Omental fat pad (tissue), 4 donors: ENCODE measurements at places on chromosomes 6 and 20.

- no peak for DNase-seq
Observed at GRCh38 chr6:168098431-168098861, 19.4 kb upstream of the FRMD1 start.

DNA sequence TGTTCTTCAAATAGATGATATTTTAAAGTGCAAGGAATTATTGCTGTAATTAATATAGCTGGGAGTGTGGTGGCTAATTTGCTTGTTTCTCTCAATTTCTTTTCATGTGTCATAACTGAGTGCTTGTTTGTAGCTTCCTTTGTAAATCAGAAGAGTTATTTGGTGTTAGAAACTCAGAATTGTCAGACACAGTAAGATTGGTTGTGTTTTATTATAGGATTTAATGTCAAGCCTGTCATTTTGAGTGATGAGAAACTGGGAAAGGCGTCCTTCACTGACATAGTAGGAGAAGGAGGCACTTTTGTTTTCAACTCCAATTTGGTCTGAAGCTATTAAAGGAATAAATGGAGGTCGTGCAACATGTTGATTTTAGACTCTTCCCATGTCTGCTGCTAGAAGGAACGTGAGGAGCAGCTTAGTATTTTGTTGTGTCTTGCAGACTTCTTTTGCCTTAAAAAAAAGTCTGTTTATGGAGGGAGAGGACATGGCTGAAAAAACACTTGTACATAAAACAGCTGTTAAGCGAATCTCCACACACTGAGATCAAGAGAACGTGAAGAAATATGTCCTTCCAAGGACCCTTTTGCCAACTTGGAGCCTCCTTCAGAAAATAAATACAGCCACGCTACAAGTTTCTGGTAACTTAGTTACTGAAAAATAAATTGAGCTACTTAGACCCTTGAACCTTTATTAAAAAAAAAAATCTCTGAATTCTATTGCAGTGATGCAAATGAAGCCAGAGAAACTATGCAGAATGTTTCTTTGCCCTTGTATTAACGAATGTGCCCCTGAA lies 59.5 kb downstream of the BMP6 start:
- no peak for DNase-seq

- DNase-seq: no peak
Observed at GRCh38 chr6:111478749-111479148, 4.3 kb downstream of the REV3L start.

DNA sequence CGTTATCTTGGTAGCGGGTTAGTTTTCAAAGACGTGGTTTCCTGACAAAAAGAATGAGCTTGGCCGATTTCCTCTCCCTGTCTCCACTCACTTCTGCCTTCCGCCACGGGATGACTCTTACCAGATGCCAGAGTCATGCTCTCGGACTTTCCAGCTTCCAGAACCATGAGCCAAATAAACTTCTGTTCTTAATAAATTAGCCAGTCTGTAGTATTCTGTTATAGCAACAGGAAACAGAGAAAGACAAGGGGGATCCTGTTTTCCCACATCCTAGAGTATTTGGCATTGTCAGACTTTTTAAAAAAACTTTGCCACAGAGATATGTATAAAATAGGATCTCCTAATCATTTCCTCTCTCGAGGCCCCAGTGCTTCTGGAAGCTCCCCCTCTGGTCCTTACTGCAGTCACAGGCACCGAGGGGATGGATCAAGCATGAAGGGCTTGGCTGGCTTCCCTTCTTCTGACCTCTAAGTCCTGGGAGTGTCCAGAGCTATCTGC lies 84.9 kb upstream of the NAA20 start:
- no peak for DNase-seq

DNA sequence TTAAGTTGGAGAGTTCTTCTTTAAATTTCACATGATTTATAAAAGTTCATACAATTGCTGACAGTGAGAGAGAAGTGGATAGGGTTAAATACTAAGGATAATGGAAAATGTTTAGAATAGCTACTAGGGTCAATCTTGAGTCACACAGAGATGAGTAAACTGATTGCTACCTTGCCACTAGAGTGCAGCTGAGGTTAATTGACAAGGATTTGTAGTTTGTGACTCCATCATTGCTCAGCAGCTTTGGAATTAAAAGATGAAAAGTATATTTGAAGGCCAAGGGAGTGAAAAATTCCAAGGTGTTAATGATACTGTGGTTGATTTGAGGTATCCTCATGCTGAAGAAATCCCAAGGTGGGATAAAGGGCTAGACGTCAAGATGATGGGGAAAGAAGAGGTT lies 524.0 kb downstream of the UTRN start:
- DNase-seq: no peak

DNA sequence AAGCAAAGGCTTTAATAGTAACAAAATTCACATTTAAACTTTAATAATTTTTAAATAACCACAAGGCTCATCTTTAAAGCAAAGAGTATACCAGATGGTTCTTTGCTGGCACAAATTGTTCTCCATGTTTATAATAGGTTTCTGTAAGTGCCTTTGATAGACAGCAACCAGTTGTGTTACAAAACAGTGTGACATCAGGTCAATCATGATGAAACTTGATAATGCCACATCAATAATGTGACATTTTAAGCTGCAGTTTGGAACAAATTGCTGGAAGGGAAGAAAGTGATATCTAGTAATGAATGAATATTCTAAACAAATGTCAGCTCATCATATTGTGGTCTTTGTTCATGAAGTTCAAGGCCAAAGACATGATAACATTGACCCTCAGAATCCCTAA lies 87.5 kb upstream of the MEI4 start:
- DNase-seq: no peak

DNA sequence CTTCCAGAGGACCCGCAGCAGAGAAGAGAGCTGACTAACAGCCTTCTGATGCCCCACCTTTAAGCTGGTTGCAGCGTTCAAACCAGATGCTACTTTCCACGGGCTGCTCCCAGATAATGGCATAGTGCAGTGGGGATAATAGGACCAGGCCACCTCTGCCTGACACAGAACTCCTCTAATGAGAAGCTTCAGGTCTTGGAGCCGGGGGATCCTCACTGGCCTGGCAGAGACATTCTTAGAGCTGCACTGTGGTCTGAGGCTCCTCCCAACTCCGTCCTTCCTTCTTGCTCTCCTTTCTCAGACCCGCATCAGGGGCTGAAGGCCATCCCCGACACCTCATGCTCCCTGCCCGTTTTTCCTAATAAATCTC lies 206.6 kb upstream of the MARCKS start:
- DNase-seq: no peak

GRCh38 chr6:129605095-129605494 lies 104.9 kb downstream of the ARHGAP18 start:
- DNase-seq: no peak

DNA sequence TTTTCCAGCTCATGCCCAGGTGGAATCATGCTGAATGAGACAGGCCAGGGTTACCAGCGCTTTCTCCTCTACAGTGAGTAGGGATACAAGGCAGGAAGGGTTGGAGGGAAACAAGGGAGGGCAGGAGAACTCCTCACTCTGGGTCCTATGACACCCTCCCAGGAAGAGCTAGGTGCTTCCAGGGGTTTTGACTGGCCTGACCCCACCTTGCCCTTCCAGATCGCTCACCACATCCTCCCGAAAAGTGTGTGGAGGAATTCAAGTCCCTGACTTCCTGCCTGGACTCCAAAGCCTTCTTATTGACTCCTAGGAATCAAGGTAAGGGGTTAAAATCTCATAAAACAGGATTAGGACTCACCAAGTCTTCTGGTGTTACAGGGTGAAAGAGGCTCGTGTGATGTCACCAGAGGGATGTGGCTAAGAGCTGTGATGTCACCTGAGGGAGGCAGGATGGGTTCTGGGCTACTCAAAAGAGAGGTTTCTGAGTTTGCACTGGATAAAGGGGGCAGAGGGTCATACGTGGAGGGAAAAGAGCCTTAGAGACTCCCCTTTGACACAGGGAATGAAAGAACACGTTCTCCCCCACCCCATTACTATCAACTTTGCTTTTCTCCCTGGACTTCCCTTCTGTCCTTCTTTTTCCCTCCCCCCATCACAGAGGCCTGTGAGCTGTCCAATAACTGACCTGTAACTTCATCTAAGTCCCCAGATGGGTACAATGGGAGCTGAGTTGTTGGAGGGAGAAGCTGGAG lies 1.9 kb downstream of the APOM start:
- no peak for DNase-seq

GRCh38 chr6:4943716-4944115 lies 60.1 kb downstream of the RPP40 start:
- no peak for DNase-seq

DNA sequence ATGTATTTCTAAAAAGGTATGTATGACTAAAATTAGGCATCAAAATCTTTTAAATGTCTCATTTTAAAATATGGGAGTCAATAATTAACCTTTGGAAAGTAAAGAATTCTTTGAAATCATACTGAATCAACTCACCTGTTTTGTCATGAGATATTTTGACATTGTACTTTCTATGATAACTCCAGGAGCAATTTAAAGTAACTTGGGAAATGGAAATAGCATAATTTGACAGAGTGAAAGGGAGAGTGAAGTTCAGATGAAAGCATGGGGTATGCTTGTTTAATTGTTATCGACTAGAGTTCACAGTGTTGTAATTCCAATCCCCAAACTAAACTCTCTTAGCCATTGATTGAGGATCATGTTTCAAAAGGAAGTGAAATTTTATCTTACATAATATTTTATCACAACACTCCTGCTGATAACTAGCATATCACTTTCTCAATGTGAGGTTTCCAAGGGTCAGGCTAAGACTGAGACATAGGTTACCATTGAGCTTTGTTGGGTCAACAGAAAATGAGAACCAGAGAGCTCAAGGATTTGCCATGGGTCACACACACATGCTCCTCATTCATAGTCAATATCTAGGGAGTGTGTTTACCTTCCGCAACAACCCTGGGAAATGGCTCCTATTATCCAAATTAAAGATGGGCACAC lies 2.3 kb downstream of the GSTA1 start:
- DNase-seq: no peak

GRCh38 chr20:32112841-32113240 lies 3.3 kb downstream of the TM9SF4 start:
- DNase-seq: no peak

- no peak for DNase-seq
Observed at GRCh38 chr6:15313367-15313766, 67.5 kb downstream of the JARID2 start.
